ENCODE measurements at places on chromosomes 12 and 14.

- DNase-seq, result no peak
Measured at GRCh38 chr14:93861836-93862235, 65.3 kb upstream of the FAM181A start.

- no peak for DNase-seq
Measured at GRCh38 chr14:101336183-101336582, 225.1 kb upstream of the DIO3 start.

DNA sequence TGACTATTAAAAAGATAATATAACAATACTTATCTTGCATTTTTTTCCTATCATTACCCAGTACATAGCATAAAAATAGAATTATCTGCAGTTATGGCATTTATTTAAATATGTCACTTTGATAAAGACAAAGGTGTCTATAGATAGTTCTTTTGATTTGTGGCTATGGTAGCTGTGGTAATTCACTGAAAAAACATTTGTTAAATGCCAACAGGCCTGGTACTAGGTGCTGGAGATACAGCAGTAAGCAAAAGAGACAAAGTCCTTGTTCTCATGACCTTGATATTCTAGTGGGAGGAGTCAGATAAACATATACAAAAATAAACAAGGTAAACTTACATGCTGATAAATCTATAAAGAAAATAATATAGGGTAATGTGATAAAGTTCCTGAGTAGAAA is 44.7 kb downstream of the INSM2 start:
- no peak for DNase-seq

DNA sequence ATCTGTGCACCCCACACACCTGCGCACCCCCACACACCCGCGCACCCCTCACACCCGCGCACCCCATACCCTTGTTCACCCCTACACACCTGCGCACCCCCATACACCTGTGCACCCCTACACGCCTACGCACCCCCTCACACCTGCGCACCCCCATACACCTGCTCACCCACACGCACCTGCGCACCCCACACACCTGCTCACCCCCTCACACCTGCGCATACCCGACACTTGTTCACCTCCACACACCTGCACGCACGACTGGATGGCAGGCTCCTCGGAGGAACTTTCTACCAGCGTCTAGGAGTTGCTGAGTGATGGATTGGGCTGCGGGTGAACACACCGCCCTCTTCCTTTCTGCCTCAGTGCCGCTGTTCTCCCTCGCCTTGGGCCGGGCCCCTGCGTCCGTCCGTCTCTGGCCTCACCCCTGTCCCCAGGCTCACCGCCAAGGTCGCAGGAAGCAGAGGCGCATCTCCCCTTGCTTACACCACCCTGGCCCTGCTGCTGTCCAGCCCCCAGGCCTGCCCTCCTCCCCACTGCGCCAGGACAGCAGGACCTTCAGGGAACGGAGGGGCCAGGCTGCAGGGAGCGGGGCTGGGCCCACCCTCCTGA is 20.7 kb upstream of the TMEM106C start:
- DNase-seq, result no peak

- no peak for DNase-seq
Measured at GRCh38 chr12:53844994-53845844, 93.4 kb upstream of the HOXC13 start.

GRCh38 chr14:57692671-57693070 is 173.2 kb downstream of the SLC35F4 start:
- peak; percentile 10 for DNase-seq

DNA sequence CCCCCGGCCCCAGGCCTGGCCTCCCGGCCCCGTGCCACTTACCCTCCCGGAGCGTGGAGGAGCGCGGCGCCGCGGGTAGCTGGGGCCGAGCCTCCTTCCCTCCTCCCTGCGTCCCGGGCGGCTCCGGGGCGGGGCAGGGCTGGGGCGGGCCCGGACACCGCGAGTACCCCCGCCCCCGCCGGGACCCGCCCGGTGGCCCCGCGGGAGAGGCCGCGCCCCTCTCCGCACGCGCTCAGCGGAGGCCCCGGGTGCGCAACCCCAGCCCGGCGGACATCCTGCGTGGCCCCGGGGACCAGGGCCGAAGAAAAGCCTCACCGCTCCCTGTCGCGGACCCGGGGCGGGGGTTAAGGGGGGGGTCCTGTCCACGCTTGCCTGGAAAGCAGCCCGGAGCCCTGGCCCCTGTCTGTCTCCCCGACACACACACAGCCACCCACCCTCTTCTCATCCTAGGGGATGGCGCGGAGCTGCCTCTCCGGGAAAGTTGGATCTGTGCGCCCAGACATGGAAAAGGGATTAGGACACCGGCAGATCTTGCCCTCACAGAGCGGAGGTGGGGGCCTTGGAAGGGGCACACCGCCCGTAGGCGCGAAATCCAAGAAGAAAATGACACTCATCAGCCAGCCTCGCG is at the start of gene SYNE3:
TSS of gene SYNE3 (minus strand) at position 97 of the 628 bp plus-strand sequence. CDS start 40,829 bp downstream, outside the sequence.
- peak; percentile 90 for DNase-seq

- no peak for DNase-seq
Measured at GRCh38 chr14:100295376-100296105, 10.7 kb downstream of the SLC25A29 start.

- no peak for DNase-seq
Measured at GRCh38 chr12:47850153-47851084, 30.7 kb upstream of the HDAC7 start.

DNA sequence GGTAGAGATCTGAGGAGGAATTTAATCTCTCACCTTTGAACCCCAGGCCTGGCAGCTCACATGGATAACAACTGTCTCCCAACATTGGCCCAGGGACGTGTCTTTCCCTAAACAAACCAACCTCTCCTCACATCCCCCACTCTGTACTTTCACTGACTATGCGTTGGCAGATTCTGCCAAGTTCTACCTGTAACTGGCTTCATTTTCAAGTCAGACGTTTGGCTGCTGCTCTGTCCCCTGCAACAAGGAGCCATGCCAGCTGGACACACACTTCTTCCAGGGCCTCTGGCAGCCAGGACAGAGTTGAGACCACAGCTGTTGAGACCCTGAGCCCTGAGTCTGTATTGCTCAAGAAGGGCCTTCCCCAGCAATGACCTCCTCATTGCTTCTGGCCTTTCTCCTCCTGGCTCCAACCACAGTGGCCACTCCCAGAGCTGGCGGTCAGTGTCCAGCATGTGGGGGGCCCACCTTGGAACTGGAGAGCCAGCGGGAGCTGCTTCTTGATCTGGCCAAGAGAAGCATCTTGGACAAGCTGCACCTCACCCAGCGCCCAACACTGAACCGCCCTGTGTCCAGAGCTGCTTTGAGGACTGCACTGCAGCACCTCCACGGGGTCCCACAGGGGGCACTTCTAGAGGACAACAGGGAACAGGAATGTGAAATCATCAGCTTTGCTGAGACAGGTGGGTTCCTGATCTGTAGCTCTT is at the start of gene INHBC:
TSS of gene INHBC (plus strand) at position 268 of the 707 bp plus-strand sequence. CDS start at position 371, 103 bp downstream.
- DNase-seq, result no peak

DNA sequence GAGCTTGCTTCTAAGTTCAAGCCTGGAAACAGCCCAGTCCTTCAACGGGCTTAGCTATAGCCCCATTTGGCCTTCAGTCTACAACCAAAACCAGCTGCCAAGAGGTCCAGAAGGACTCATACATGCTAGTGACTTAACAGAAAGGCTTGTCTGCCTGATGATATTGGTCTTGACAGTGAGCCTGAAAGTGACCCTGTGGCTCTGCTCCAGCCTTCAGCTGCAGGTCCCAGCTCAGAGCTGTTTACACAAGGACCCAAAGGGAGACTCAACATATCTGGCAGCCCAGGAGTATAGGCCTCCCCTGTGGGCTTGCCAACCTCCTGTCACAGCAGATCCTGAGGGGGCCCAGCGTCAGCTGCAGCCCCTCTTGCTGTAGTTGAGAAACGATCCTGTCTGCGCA is 27.5 kb downstream of the COX16 start:
- no peak for DNase-seq

GRCh38 chr12:68450947-68451260 is 118.7 kb upstream of the MDM1 start:
- no peak for DNase-seq
